ENCODE measurements at places on chromosomes 2 and 18.

DNA sequence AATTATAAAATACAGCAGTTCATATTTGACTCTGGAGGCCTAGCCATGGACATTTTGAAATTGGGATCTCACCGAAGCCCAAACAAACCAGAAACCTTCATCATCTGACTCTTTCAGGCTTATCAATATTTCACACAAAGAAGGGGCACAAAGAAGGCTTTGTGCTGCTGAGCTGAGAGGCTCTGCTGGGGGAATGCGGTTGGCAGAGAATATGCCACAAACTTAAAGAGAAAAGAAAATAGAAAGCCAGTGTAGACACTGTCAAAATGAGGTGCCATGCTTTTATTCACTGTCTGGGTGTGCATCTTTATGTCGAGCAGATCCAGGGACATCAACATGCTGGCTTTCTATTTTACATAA, 162.6 kb downstream of the QPCT start:
- DNase-seq, result no peak

DNA sequence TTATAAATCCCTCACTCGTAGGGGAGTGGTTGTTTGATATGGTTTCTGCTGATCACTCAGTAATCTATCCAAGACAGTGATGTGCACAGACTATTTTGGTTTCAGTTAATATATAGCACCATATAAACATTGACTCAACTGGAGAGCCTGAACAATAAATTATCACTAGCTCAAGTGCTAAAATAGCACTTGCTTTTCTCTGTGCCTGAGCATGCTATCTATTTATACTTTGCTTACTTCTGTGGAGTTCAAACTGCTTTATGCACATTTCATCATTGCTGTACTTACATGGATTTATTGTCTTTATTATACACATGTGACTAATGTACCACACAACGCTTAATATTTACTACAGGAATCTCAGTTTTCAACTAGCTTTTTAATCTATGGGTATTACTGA, 133.6 kb downstream of the BCL2 start:
- no peak for DNase-seq

DNA sequence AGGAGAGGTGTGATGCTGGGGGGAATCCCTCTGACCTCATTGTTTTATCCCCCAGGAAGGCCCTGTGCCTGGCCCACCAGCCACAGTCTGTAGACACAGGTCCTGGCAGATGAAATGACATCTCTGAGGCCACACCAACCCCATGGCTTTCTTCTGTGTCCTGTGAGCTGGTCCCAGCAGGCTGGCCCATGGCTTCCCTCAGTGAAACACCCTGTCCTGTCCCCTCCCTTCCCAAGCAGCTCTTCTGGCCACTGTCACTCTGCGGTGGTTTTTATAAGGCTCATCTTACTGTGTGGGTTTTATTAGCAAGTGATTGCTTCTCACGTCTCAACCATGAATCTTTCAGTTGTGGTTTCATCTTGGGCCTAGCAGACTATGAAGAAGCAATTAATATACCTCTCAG, 102.8 kb upstream of the STPG4 start:
- no peak for DNase-seq

- DNase-seq, result no peak
These were observed 35.0 kb downstream of the TMEM177 start for GRCh38 chr2:119713819-119714490.

GRCh38 chr2:74846481-74846880, 12.6 kb downstream of the HK2 start:
- no peak for DNase-seq

- DNase-seq, result no peak
These were observed 4.4 kb downstream of the FBXO41 start for GRCh38 chr2:73279852-73280251.

GRCh38 chr2:225124311-225125017, 82.2 kb upstream of the DOCK10 start:
- DNase-seq, result no peak

GRCh38 chr2:46029332-46029811, 267.8 kb upstream of the EPAS1 start:
- DNase-seq, result no peak

GRCh38 chr2:106882673-106883072, 3.3 kb downstream of the ST6GAL2 start:
- no peak for DNase-seq

GRCh38 chr2:51620796-51621195, 588.9 kb upstream of the NRXN1 start:
- DNase-seq, result no peak
